ENCODE measurements at places on chromosomes 7 and 10. TPM values are rescaled to one million over a fixed set of nuclear protein-coding genes. Genes with fewer than 3 reads are reported as not detected.
A peak's percentile ranks its signal among the peaks of the same experiment; 100 is the strongest.

DNA sequence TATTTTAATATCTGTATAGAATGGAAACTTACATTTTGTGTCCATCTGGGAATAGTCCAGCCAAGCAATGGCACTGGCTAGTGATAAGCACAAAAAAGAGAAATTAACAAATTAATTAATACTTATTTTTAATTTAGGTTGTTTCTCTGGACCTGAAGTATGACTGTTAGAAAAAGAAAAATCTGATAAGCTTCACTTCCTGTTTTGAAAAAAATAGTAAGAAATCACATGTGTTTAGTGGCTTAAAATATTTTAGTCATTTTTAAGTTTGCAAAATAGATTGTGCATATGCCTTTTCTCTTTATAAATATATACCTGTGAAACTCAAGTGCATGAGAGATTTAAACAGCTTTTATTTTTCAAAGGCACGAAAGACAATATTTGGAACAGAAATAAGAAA, 50.1 kb upstream of the CREB5 start:
- no peak for DNase-seq

PCBD1 gene
- 16.1 TPM for total RNA-seq

GCK gene
- total RNA-seq = 0.53 TPM

DNA sequence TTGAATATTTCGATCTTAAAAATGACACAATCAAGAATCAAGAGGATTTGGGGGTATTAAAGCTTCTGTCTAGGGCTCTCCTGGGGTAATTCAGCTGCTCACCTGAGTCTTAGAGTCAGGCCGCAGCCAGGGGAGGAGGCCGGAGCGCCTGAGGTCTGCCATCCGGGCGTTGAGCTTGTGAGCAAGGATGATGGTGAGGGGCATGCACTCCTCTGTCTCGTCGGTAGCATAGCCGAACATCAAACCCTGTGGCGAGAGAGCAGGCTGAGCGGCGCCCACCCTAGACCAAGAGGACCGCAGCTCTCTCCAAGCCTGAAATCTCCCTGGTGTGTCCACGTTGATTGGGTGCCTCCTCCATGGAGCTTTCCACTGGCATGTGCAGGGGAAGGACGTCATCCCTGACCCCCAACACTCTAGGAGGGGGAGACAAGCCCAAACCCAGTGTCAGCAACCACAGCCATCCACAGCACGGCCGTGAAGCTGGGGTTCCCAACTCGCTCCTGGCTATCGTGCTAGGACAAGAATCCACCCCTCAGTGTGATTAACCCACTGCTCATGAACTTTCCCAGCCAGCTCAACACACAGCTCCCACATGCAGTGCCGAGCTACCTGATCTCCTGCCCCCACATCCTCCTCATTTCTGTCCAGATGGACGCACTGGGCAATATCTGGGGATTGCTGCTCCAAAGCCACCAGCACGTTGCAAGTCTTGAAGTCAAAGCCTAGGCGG, 9.2 kb downstream of the MAT1A start:
- DNase-seq = no peak

- DNase-seq = peak; percentile 68
These were observed 361.7 kb upstream of the SEMA3C start for GRCh38 chr7:81280531-81280930.

CDK5 gene
- 12.4 TPM for total RNA-seq

GRCh38 chr7:147311336-147311735, 1194.7 kb downstream of the CNTNAP2 start:
- DNase-seq = no peak

FAM25G gene
- 1.4 TPM for total RNA-seq

PIP gene
- not detected for total RNA-seq

DNA sequence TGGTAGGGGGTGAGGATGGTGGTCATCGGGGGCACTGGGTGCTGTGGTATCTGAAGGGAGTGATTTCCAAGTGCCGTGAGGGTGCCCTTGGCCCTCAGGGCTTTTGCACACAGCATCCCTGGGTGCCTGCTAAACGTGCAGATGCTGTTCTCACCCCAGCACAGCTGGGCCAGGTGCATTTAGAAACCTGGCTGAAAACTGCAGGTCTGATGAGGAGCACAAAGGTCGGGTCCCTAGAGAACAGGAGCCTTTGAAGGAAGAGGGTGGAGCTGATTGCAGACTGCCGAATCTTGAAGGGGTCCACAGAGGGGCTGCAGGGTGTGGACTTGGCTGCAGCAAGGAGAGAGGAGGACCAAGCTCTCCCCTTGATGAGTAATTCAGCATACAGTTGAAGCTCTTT, 32.0 kb downstream of the ZMIZ1 start:
- DNase-seq = no peak

DNA sequence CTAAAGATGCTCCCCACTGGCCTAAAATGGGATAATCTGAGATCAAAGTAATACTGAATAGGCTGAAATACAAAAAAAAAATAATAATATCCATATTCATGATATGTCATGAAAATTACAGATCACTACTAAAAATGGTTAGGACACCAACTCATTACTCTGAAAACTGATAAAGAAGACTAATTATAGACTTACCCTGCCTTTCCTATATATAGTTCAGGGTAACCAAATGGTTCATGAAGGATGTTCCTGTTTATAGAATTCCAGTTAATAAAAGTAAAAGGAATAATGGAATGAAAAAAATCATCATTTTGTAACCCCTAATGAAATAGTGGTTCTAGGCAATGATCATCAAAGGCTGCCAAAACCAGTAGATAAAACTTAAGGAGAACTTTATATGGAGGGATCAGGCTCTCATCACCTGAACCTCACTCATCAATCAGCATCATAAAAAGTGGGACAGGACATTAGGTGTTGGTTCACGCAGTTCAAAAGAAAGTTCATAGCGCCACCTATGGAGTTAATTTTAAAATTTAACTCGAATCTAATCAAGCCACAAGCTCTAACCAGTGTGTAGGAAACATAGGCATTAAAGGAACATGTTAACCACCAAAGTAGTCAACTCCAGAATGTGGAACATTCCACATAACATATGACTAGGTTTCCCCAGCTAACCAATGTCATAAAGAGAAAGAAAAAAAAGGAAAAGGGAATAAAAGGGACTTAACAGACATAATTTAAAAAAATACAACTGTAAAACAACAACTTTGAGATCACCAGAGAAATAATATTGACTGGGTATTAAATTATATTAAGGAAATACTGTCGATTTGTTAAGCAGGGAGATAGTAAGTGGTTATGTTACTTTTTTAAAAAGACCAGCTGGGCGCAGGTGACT, 35.7 kb downstream of the P4HA1 start:
- peak; percentile 61 for DNase-seq

- no peak for DNase-seq
These were observed 592.9 kb upstream of the C7orf33 start for GRCh38 chr7:147997636-147998035.

C7orf33 gene
- not detected for total RNA-seq

DNA sequence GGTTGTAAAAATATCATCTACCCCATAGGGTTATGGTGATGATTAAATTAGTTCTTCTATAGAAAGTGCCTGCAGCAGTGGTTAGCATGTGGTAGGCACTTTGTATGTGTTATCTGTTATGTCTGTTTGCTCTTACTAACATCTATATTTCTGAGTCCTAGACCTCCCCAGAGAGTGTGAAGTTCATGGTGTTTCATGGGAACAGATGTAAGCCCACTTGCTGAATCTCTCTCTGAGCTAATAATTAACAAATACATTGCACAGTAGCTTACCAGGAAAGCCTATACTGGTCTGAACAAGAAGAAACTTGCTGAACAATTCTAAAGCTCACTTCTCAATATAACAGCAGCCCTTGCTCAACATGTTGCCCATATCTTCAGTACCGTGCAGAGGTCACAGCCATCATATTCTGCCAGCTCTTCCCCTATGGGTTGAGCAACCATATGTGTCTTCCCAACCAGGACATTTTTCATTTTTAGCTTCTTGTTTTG, 100.1 kb downstream of the NPSR1 start:
- peak; percentile 77 for DNase-seq

GRCh38 chr7:77661816-77662215, 34.4 kb upstream of the RSBN1L start:
- no peak for DNase-seq

NEURL1 gene
- total RNA-seq = 1.1 TPM

PTPN12 gene
- 25.0 TPM for total RNA-seq

SLC37A3 gene
- total RNA-seq = 58.7 TPM

DNA sequence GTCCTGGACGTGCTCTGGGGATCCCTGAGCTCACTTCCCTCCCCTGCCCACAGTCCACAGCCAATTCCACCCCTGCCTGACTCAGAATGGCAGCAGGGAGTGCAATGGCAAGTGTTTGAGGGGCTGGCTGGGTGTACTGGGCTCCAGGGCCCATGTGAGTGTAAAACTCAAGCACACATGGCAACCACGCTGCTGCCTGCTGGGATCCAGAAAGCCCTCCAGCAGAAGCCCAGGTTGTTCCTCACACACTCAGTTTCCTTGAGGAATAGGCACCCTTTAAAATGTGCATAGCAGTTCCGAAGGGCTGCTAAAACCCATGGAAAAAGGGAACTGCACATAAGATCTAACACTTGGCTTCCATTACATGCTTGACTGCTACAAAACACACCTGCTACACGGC, 11.3 kb upstream of the ATP6V0A4 start:
- DNase-seq = no peak

GRCh38 chr7:2928256-2928612, 84.1 kb upstream of the GNA12 start:
- DNase-seq = no peak

CROT gene
- 12.9 TPM for total RNA-seq

DBNL gene
- total RNA-seq = 110 TPM

- DNase-seq = no peak
These were observed 247.0 kb downstream of the STK31 start for GRCh38 chr7:23956772-23957576.

DNA sequence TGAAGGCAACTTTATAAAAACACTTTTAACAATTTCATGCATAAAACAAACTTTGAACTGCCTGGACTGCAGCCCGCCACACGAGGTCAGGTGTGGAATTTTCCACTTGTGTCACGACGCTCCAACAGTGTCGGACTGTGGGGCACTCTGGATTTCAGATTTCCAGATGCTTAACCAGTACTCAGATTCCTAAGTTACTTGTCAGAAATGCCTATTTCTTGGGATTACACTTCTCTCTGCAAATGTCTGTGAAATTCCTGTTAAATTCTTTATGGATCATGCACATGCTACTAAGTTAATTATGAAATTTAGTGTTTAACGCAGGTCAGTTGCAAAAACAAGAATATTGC, 473 bp upstream of the GPER1 start:
- no peak for DNase-seq

DNA sequence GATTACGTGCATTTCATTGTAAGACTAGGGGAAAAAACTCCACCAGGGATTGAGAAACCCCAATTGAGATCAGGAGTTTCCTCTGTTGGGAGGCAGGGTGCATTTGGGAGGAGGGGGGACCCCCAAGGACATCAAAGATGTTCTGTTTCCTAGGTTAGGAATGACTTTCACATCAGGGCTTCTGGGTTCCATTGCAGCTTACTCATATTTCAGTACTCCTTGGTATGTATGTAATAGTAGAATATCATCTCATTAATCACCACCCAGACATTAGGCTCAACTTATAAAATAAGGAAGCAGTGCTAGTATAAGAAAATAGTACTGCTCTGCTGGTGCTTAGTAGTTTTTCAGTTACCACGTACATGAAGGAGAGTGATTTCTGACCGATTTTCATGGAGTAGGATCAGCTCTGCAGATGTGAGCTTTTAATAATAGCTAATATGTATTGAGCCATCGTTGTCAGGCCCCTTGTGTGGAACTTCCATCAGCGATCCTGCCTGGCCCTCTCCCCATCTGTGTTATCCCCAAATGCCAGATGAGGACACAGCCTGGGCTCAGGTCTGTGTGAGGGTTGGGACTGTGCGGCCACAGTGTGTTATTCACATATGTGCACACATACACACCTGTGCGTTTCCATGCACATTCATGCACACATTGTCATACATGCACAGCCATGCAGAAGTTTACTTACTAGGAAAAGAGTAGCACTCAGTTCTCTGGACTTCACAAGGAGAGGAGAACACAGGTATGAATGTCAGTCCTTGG, 23.5 kb downstream of the UPP1 start:
- peak; percentile 60 for DNase-seq

BAIAP2L1 gene
- total RNA-seq = 22.4 TPM

GRCh38 chr7:12741951-12742575, 54.6 kb downstream of the ARL4A start:
- DNase-seq = peak; percentile 85

TAX1BP1 gene
- 150 TPM for total RNA-seq

DNA sequence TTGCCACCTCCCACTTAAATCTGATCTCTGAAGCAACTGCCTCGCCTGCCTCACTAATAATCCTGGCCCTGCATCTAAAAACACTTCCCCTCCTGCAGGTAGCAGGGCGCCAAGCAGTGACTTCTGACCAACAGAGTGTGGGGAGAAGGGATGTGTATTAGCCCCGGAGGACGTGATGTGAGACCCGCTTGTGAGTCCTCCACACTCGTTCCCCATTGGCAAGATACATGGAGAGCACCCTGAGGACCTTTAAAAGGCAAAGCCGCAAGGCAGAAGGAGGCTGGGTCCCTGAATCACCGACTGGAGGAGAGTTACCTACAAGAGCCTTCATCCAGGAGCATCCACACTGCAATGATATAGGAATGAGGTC, 6.1 kb upstream of the PILRA start:
- no peak for DNase-seq

GRCh38 chr7:139995017-139995915, 67.5 kb downstream of the PARP12 start:
- peak; percentile 44 for DNase-seq

SPDYE8 gene
- not detected for total RNA-seq

DNA sequence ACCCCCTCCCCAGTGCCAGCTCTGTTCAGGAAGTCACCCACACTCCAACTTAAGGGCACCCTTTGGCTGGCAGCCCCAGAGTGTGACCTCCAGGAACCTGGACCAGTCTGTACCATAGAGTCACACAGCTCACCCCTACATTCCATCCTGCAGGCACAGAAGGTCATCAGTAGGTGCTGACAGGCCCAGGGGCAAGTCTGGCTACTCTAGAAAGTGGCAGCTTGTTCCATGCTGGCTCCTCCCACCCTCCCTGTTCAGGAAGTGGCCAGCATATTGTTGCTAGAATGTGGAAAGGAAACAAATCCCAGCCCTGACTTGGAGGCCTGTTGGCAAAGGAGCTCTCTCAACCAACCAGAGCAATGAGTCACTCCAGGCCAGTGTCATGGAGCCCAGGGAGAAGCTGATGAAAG, 3.2 kb upstream of the NCOA4 start:
- DNase-seq = peak; percentile 93

GRCh38 chr10:46328853-46329689, 42.3 kb downstream of the ANTXRL start:
- no peak for DNase-seq

DNA sequence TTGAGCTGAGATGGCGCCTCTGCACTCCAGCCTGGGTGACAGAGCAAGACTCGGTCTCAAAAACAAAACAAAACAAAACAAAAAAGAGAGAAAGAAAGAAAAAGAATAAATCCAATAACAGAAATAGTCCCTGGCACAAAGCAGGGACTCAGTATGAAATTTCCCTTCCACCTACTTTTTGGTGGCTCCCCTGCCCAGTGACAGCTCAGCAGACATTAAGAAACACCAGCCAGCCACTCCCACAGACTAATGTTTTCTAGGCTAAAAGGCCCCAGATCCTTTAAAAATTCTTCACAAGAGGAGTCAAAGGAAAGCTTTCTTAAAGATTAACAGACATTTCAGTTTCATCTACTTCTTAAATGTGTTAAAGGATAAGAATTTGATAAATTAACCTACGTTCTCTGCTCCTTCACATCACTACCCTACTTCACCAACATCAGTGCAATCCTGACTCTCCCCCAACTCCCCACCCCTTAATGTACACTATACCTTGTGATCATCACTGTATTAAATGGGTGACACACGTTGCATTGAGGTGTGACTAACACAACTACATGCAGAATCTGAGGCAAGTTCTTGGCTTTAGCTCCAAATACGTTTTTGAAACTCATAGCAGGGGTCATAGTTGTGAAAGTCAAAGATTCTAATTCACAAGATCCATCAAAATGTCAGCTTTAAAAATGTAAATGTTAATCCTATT, 114.5 kb upstream of the CAV2 start:
- peak; percentile 29 for DNase-seq

Measured in bronchial epithelial cell (primary cell).